Tracheal epithelial cell (primary cell): ENCODE measurements at places on chromosomes 1 and 21. TPM values are rescaled to one million over a fixed set of nuclear protein-coding genes. Genes with fewer than 3 reads are reported as not detected.

Gene JTB
- total RNA-seq = 207 and 231 TPM in 2 replicates

Gene SPRR1B
- total RNA-seq = 14.7 and 15.3 TPM in 2 replicates

Gene FCRL4
- total RNA-seq = not detected in 2 replicates

Gene MYOM3
- total RNA-seq = 0.21 and 1.4 TPM in 2 replicates
